ENCODE measurements at places on chromosomes 2 and 18. TPM values are rescaled to one million over a fixed set of nuclear protein-coding genes. Genes with fewer than 3 reads are reported as not detected.

Gene VWC2L
- total RNA-seq, result not detected

Gene NOTO
- total RNA-seq, result not detected

Gene STAT4
- total RNA-seq, result 70.8 TPM

Gene RUFY4
- 0.88 TPM for total RNA-seq

Gene RNASEH1
- 24.7 TPM for total RNA-seq

GRCh38 chr2:71856773-71857525, 290.7 kb downstream of the CYP26B1 start:
- peak; percentile 18 for DNase-seq
- H3K27me3 ChIP-seq, result no peaks in the 10 kb centered on the region
- H3K27ac ChIP-seq, result no peak overlapping the region
- H3K4me1 ChIP-seq, result no peaks in the 10 kb centered on the region
- no peaks in the 10 kb centered on the region for H3K36me3 ChIP-seq

DNA sequence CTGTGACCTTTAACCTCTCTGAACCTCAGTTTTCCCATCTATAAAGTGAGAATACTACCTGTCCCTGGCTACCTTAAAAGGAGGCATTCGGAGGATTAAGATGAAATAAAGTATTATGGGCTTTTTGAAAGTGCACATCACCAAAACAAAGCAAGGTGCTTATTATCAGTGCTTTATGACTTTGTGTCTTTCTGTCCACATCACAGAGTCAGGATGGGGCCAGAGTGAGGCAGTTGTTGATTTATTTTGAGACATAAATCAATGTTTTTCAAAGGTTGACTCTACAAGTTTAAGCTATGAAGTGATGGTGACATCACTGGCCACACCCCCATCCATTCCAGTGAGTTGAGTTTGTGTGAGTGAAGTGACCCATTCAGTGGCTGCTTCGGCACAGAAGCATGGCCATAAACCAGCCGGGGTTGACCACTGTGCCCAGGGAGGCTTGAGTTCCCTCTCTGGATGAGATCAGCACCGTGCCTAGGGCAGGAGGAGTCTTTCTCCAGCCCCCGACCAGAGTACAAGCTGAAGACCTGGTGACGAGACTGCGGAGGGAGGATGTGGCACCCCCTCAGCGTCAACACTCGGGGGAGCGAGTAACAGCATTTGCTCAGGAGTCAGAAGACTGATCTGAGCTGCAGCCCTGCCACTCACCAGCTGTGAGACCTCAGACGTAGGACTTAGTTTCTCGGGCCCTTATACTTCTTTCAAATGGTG, 89.0 kb upstream of the PPP1CB start:
- no peak for DNase-seq
- H3K4me3 ChIP-seq, result no peak overlapping the region
- H3K27me3 ChIP-seq, result no peaks in the 10 kb centered on the region
- no peaks in the 10 kb centered on the region for H3K36me3 ChIP-seq
- no peaks in the 10 kb centered on the region for H3K4me1 ChIP-seq

- DNase-seq, result no peak
- no peak overlapping the region for H3K27ac ChIP-seq
- H3K27me3 ChIP-seq, result no peaks in the 10 kb centered on the region
- H3K4me3 ChIP-seq, result no peak overlapping the region
- H3K4me1 ChIP-seq, result peaks cover 41% of the 10 kb centered on the region
Observed at GRCh38 chr2:31956312-31956711, 54.5 kb downstream of the MEMO1 start.

GRCh38 chr2:174607989-174608865, 10.6 kb upstream of the WIPF1 start:
- peak overlapping the region; percentile 44 for H3K4me3 ChIP-seq
- peak overlapping the region; percentile 100 for H3K27ac ChIP-seq
- peaks cover 90% of the 10 kb centered on the region for H3K4me1 ChIP-seq
- H3K36me3 ChIP-seq, result peaks cover 46% of the 10 kb centered on the region
- DNase-seq, result peak; percentile 74

- H3K27ac ChIP-seq, result no peak overlapping the region
- H3K4me1 ChIP-seq, result no peaks in the 10 kb centered on the region
- H3K27me3 ChIP-seq, result peaks cover 5% of the 10 kb centered on the region
- no peaks in the 10 kb centered on the region for H3K36me3 ChIP-seq
Observed at GRCh38 chr2:222518570-222519381, 94.4 kb downstream of the SGPP2 start.

GRCh38 chr2:221087779-221088178, 484.3 kb downstream of the EPHA4 start:
- H3K4me3 ChIP-seq, result no peak overlapping the region
- H3K4me1 ChIP-seq, result no peaks in the 10 kb centered on the region
- no peaks in the 10 kb centered on the region for H3K36me3 ChIP-seq

- no peaks in the 10 kb centered on the region for H3K36me3 ChIP-seq
- H3K4me3 ChIP-seq, result no peak overlapping the region
- no peak for DNase-seq
- no peaks in the 10 kb centered on the region for H3K27me3 ChIP-seq
- H3K27ac ChIP-seq, result no peak overlapping the region
- H3K4me1 ChIP-seq, result no peaks in the 10 kb centered on the region
Observed at GRCh38 chr2:59655809-59656208, 897.6 kb downstream of the BCL11A start.

GRCh38 chr2:128277961-128278681, 40.5 kb downstream of the HS6ST1 start:
- no peak for DNase-seq
- H3K4me3 ChIP-seq, result no peak overlapping the region
- H3K27me3 ChIP-seq, result no peaks in the 10 kb centered on the region

DNA sequence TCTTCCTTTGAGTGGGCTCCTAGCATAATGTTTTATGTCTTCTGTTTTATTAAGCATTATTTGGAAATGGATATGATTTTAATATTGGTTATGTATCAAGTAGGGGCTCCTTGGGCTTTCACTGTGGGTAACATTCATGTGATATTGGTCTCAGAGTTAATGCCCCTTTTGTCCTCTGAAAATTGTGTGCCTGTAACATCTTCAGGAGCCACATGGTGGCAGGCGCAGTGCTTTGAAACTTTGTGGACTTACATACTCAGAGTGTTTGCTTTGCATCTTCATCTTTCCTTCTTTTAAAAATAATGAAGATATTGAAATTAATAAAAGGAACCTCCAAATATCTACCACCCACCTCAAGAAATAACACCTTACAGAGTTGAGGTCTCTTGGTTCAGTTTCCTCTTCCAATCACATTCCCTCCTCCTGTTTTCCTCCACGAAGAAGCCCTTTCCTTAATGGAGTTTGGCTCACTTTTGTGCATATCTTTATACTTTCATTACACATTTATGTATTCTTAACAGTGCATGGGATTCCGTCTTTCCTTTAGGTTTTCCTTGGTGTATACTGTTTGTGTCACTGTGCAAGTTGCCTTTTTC, 73.5 kb downstream of the LIMS1 start:
- H3K27me3 ChIP-seq, result no peaks in the 10 kb centered on the region
- H3K36me3 ChIP-seq, result no peaks in the 10 kb centered on the region
- H3K4me3 ChIP-seq, result no peak overlapping the region
- H3K4me1 ChIP-seq, result peaks cover 34% of the 10 kb centered on the region

- H3K27me3 ChIP-seq, result peaks cover 8% of the 10 kb centered on the region
- no peaks in the 10 kb centered on the region for H3K4me1 ChIP-seq
- H3K27ac ChIP-seq, result no peak overlapping the region
- no peaks in the 10 kb centered on the region for H3K36me3 ChIP-seq
- no peak for DNase-seq
- no peak overlapping the region for H3K4me3 ChIP-seq
Observed at GRCh38 chr2:19775838-19776237, 125.9 kb downstream of the TTC32 start.

DNA sequence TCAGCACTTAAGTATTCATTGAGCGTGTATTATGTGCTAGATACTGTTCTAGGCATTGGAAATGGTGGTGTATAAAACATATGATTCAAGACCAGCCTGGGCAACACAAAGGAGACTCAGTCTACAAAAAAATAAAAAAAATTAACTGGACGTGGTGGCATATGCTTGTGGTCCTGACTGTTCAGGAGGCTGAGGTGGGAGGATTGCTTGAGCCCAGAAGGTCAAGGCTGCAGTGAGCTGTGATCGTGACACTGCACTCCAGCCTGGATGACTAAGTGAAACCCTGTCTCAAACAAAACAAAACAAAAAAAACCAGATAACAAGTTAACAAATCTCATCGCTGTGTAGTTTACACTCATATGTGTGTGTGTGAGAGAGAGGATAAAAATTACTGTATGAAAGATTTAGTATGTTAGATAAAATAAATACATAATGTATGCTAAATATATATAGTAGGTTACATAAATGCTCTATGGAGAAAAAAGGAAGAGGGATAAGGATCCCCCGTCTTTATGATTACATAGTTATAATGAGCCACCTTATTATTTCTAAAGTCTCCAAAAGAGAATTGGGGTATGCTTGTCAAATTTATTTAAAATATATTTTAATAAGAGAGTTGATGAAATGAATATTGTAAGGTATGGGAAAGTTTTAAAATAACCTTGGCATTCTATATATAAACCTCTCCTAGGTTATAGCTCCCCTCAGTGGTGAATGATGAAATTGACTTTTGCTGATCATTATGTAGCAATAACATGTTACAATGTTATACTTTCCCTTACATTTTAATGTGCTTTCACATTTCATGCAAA, 69.2 kb downstream of the EHBP1 start:
- H3K4me3 ChIP-seq, result no peak overlapping the region
- peaks cover 2% of the 10 kb centered on the region for H3K36me3 ChIP-seq
- H3K27ac ChIP-seq, result no peak overlapping the region
- DNase-seq, result no peak

GRCh38 chr18:34742891-34743341, 32.8 kb downstream of the DTNA start:
- H3K36me3 ChIP-seq, result no peaks in the 10 kb centered on the region
- H3K4me1 ChIP-seq, result no peaks in the 10 kb centered on the region
- no peak overlapping the region for H3K27ac ChIP-seq
- no peak overlapping the region for H3K4me3 ChIP-seq

DNA sequence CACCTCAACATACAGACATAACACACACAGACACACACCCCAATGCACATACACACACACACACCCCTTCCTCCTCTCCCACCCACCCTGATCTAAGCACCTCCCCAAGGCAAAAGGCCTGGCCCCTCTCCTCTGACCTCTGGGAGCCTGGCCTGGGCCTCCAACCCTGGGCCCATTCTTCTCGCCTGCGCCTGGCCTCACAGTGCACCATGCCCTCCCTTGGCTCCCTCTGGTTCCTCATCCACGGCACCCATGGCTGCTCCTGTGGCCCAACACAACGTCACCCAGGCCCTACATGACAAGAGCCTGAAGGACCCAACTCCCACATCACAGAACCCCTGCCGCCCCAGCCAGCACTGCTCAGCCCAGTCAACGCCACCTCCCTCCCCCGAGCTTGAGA, 281.3 kb downstream of the CELF4 start:
- no peaks in the 10 kb centered on the region for H3K4me1 ChIP-seq
- DNase-seq, result no peak
- no peaks in the 10 kb centered on the region for H3K36me3 ChIP-seq
- H3K4me3 ChIP-seq, result no peak overlapping the region
- H3K27ac ChIP-seq, result no peak overlapping the region

All from activated CD8-positive, alpha-beta T cell treated with anti-CD3 and anti-CD28 coated beads for 36 hours (primary cell).